ENCODE measurements at places on chromosomes 5 and 9. TPM values are rescaled to one million over a fixed set of nuclear protein-coding genes. Genes with fewer than 3 reads are reported as not detected.

SAXO1 gene
- polyA plus RNA-seq: 0.25 TPM

C9 gene
- polyA plus RNA-seq: 0.44 TPM

OGN gene
- polyA plus RNA-seq: 36.5 TPM

MCTP1 gene
- polyA plus RNA-seq: 6.8 TPM

PRR7 gene
- 2.7 TPM for polyA plus RNA-seq

GABRG2 gene
- 0.22 TPM for polyA plus RNA-seq

WNT8A gene
- 0.10 TPM for polyA plus RNA-seq

LCNL1 gene
- polyA plus RNA-seq: 0.17 TPM

C5orf15 gene
- 129 TPM for polyA plus RNA-seq

STC2 gene
- 1.3 TPM for polyA plus RNA-seq

PIP5K1B gene
- 6.6 TPM for polyA plus RNA-seq

TNC gene
- 368 TPM for polyA plus RNA-seq

PCDHGA1 gene
- 0.93 TPM for polyA plus RNA-seq

PLAC8L1 gene
- polyA plus RNA-seq: 0.38 TPM

SLC36A3 gene
- polyA plus RNA-seq: not detected

PDE6A gene
- polyA plus RNA-seq: 0.20 TPM

All from left renal cortex interstitium (tissue), 4 donors.